ENCODE measurements at places on chromosomes 16 and 17. TPM values are rescaled to one million over a fixed set of nuclear protein-coding genes. Genes with fewer than 3 reads are reported as not detected.

SGSM2 gene
- total RNA-seq = 113 TPM

GRCh38 chr17:7834542-7834956 lies 532 bp downstream of the KDM6B start:
- peak overlapping the region; percentile 72 for H3K4me3 ChIP-seq
- peak; percentile 88 for DNase-seq
- no peaks in the 10 kb centered on the region for H3K36me3 ChIP-seq
- peaks cover 33% of the 10 kb centered on the region for H3K4me1 ChIP-seq
- H3K27ac ChIP-seq = peak overlapping the region; percentile 88

TEX14 gene
- total RNA-seq = not detected

DNA sequence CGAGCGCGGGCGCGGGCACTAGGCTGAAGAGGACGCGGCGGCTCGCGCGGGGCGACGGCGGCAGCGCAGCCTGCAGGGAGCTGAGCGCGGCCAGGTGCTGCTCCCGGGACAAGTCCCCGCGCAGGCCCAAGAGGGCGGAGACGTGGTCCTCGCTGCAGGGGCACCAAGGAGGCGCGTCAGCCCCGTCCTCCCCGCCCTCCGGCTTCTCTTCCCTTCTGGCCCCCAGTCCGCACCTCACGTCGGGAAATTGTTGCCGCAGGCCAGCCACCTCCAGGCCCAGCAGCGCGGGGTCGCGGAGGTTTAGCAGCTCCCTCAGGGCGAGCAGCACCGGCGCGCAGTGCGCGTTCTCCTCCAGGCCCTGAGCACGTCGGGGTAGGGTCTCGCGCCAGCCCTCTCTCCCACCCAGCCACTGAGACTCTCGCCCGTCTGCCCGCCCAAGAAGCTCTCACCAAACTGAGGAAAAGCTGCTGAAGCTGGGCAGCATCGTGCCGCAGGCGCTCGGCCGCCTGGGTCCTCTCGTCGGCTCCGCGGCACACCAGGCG lies 761 bp upstream of the MATCAP1 start:
- no peak for DNase-seq
- peak overlapping the region; percentile 96 for H3K27ac ChIP-seq
- peak overlapping the region; percentile 69 for H3K4me3 ChIP-seq
- no peaks in the 10 kb centered on the region for H3K27me3 ChIP-seq
- no peaks in the 10 kb centered on the region for H3K36me3 ChIP-seq

- H3K27ac ChIP-seq = no peak overlapping the region
- no peaks in the 10 kb centered on the region for H3K36me3 ChIP-seq
- no peaks in the 10 kb centered on the region for H3K4me1 ChIP-seq
- H3K4me3 ChIP-seq = no peak overlapping the region
- H3K27me3 ChIP-seq = no peaks in the 10 kb centered on the region
Observed at GRCh38 chr16:19542138-19542821, 13.2 kb upstream of the VPS35L start.

- peak within 1 kb of the TSS; percentile 65 for H3K4me3 ChIP-seq
- peak within 1 kb of the TSS; percentile 72 for H3K27ac ChIP-seq
- no peaks in the 10 kb centered on the region for H3K36me3 ChIP-seq
- peaks cover 6% of the 10 kb centered on the region for H3K4me1 ChIP-seq
Observed at GRCh38 chr16:67415872-67416793, at the start of gene ZDHHC1. Gene ZDHHC1 (minus strand): TSS chr16:67416477. CDS start chr16:67407775, 8,702 bp downstream.

- H3K36me3 ChIP-seq = no peaks in the 10 kb centered on the region
- H3K27ac ChIP-seq = no peak overlapping the region
- peak overlapping the region; percentile 8 for H3K4me3 ChIP-seq
- no peak for DNase-seq
Observed at GRCh38 chr17:57832314-57833178, 17.3 kb downstream of the MRPS23 start.

ELMO3 gene
- total RNA-seq = 119 TPM

APOH gene
- total RNA-seq = not detected

DNA sequence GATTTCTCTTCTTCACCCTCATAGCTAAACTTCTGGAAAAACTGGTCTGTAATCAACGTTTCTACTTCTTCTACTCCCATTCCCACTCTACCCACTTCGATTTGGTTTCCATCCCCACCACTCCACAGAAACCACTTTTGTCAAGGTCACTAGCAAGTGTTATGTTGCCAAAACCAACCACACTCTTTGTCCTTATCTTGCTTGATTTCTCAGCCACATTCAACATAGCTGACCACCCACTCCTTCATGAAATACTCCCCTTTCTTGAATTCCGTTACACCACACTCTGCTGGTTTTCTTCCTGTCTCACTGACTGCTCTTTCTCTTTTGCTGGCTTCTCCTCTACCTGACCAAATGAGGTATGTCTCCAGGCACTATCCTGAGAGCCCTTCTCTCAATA lies 11.9 kb downstream of the IKZF3 start:
- DNase-seq = no peak
- no peaks in the 10 kb centered on the region for H3K4me1 ChIP-seq
- H3K4me3 ChIP-seq = no peak overlapping the region
- H3K36me3 ChIP-seq = no peaks in the 10 kb centered on the region
- no peaks in the 10 kb centered on the region for H3K27me3 ChIP-seq
- peak overlapping the region; percentile 11 for H3K27ac ChIP-seq

C16orf54 gene
- 9.9 TPM for total RNA-seq

TNP2 gene
- total RNA-seq = not detected

- no peaks in the 10 kb centered on the region for H3K27me3 ChIP-seq
- H3K36me3 ChIP-seq = no peaks in the 10 kb centered on the region
- H3K27ac ChIP-seq = no peak overlapping the region
- no peak overlapping the region for H3K4me3 ChIP-seq
- H3K4me1 ChIP-seq = no peaks in the 10 kb centered on the region
Observed at GRCh38 chr17:67753026-67753425, 35.3 kb downstream of the NOL11 start.

SLFN12L gene
- total RNA-seq = 17.3 TPM

- DNase-seq = no peak
- H3K4me1 ChIP-seq = no peaks in the 10 kb centered on the region
- no peak overlapping the region for H3K27ac ChIP-seq
- no peak overlapping the region for H3K4me3 ChIP-seq
- no peaks in the 10 kb centered on the region for H3K36me3 ChIP-seq
Observed at GRCh38 chr17:6304894-6305612, 129.9 kb downstream of the AIPL1 start.

CX3CL1 gene
- 1.9 TPM for total RNA-seq

NAGS gene
- 74.1 TPM for total RNA-seq

FAM20A gene
- total RNA-seq = not detected

GRCh38 chr16:10655415-10655977 lies 39.2 kb downstream of the TEKT5 start:
- DNase-seq = no peak
- no peaks in the 10 kb centered on the region for H3K27me3 ChIP-seq
- H3K27ac ChIP-seq = no peak overlapping the region
- H3K4me3 ChIP-seq = no peak overlapping the region

P2RX5 gene
- 6.6 TPM for total RNA-seq

DNA sequence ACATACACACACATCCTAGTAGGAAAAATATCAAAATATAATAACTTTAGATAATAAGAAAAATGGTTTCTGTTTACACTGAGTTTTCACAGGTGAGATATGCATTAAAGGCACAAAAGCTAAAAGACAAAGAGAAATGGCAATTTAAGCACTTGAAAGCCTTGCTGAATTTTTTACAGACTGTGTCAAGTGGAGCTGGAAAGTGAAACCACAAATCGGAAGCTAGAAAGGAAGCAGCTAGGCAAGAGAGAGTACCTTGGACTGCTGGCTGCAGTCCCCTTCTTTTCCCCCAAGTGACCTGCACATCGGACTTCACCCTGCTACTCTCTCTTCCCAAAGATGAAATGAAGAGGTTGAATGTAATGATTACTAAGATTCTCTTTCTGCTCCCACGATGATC lies 135.1 kb downstream of the CDH13 start:
- H3K27me3 ChIP-seq = no peaks in the 10 kb centered on the region
- H3K4me3 ChIP-seq = no peak overlapping the region
- no peak for DNase-seq
- peaks cover 17% of the 10 kb centered on the region for H3K4me1 ChIP-seq

- H3K4me3 ChIP-seq = no peak overlapping the region
- no peaks in the 10 kb centered on the region for H3K36me3 ChIP-seq
- no peak for DNase-seq
- no peaks in the 10 kb centered on the region for H3K4me1 ChIP-seq
Observed at GRCh38 chr17:55527540-55528118, 16.4 kb upstream of the SMIM36 start.

DNA sequence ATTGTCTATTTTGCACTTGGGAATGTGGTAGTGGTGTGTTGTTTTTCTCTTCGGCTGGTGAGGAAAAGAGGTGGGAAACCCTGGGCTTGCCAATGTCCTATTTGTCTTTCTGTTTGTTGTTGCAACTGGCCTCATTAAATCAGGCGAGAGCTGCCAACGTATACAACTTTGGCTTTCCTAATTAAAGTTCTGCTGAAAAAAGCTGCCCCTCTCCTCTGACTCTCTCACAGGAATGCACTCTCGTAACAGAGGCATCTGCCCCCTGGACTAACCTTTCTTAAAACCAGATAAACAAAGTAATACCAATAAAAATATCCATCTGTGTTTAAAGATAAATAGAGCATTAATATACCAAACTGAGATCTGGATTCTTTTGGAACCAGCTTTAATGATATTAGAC lies 7.8 kb downstream of the CDRT15 start:
- H3K4me1 ChIP-seq = no peaks in the 10 kb centered on the region
- H3K27ac ChIP-seq = no peak overlapping the region
- no peak for DNase-seq
- H3K27me3 ChIP-seq = no peaks in the 10 kb centered on the region
- H3K36me3 ChIP-seq = no peaks in the 10 kb centered on the region

GRCh38 chr16:85851034-85851785 lies 47.8 kb upstream of the IRF8 start:
- peak; percentile 43 for DNase-seq
- H3K4me3 ChIP-seq = no peak overlapping the region
- H3K4me1 ChIP-seq = no peaks in the 10 kb centered on the region

DNA sequence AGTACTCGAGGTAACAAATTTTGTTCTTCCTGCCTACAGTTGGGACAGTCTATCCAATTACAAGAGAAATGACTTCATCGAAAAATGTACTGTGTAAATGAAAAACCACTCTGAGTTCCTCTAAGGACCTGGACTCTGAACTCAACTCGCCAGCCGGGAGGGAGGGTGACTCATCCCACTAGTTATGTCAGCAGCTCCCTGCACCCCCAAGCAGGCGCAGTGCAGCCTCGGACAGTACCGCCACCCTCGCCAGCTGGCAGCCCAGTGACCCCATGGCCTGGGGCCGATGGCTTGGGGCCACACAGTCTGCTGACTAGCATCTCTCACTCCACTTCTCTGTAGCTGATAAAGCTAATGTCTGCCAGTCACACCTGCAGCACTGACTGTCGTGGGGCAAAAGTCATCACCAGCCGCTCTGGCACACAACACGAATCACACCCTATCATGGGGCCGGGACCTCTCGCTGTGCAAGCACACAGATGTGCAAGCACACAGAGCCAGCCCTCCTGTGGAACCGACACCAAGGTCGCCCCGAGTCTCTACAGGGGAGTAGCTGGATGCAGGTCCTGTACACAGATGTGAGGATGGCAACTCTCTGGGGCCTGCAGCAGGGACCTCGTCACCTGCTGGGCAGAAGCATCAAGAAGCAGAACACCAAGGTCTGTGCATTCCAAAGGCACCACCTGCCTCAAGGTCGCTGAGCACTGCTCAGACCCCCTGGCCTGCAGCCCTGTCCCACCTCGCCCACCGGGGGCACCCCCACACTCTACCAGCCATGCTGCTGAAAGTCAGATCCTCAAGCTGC lies 5.7 kb downstream of the CSNK1D start:
- no peaks in the 10 kb centered on the region for H3K27me3 ChIP-seq
- no peaks in the 10 kb centered on the region for H3K36me3 ChIP-seq
- H3K4me3 ChIP-seq = no peak overlapping the region
- H3K4me1 ChIP-seq = peaks cover 13% of the 10 kb centered on the region
- DNase-seq = peak; percentile 95

DNA sequence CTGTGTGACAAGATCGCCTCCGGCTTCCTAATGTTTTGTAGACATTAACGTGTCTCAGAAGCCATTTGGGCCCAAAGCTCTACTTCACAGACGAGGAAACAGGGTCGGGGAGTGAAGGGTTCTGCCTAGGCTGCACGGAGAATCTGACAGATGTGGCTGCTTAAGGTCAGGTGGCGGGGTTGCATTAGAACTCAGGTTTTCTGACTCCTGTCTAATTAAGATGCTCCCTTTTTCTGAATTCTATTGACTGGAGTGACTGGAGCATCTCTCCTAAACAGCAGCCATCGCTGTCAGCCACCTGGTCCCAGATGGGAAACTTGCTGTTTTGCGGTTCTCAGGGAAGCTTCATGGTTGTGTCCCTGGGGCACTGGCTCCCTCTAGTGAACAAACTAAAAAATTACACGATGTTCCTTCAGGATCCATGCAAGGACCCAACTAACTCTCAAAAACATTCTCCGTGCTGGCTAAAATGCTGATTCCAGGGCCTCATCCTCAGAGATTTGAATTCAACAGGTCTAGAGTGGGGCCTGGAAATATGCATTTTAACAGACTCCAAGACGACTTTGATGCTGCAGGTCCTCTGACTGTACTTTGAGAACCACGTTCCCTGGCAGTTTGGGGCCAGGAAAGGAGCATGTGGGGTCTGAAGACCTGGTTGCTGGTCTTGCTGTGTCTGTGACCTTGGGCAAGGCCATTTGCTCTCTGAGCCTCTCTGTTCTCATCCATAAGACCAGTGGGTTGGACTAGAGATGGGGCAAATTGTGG lies 117.4 kb downstream of the IRF8 start:
- H3K36me3 ChIP-seq = no peaks in the 10 kb centered on the region
- DNase-seq = peak; percentile 51
- no peak overlapping the region for H3K4me3 ChIP-seq
- H3K4me1 ChIP-seq = no peaks in the 10 kb centered on the region
- H3K27me3 ChIP-seq = no peaks in the 10 kb centered on the region

DNA sequence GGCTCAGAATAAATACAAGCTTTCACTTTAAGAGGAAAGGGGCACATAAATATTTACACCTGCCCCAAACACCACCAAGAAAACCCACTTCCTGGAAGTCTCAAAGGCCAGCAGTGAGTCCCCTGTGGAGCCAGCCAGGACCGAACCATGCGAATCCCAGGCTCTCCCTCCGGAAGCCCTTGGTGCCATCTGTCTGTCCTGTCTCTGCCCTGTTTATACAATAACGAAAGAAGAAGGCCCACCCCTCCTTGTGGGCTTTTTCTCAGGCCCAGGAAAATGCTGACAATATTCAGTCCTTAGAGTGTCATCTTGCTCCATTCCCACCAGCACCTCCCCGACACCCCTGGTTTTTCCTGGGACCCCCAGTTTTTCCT lies 3.6 kb upstream of the SLC6A4 start:
- H3K4me1 ChIP-seq = peaks cover 7% of the 10 kb centered on the region
- H3K4me3 ChIP-seq = no peak overlapping the region
- DNase-seq = no peak
- H3K36me3 ChIP-seq = no peaks in the 10 kb centered on the region

Measured in Peyer's patch (tissue), 4 donors.